Activated CD4-positive, alpha-beta T cell treated with anti-CD3 and anti-CD28 coated beads for 1 hour (primary cell): ENCODE measurements at places on chromosomes 3 and 15.

DNA sequence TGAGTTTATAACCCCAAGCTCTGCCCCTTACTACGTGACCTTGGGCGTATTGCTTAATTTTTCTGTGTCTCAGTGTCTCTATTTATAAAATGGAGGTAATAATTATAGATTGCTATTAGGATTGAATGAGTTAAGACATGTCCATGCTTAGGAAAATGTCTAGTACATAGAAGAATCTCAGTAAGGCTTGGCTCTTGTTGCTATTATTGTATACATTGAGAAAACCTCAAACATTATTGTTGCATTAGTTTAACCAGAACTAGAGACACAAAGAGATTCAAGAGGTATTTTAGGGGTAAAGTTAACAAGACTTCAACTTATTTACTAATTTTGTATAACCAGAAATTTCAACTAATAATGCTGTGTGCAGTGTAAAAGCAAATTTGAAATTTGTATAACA, 66.7 kb downstream of the MEF2A start:
- DNase-seq: no peak

- no peak for DNase-seq
These were observed 106.5 kb downstream of the ZNF609 start for GRCh38 chr15:64566629-64567427.

DNA sequence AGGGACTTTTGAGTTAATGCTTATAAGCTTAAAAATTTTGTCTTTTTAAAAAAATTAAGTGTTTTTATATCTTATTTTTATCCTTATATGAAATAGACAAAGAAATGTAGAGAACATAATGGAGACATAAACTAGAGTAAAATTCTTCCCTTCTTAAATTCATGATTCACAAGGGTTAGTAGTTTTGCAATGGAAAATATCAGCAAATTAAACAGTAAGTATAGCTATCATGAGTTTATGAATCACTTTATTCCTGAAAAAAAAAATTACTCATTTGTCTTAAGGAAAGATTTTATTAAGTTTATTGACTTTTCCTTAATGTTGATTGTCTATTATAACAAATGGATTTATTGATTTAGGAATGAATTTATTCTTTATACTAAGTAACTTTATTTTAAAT, 4.3 kb downstream of the ATP6V1A start:
- DNase-seq: no peak

- DNase-seq: no peak
These were observed 12.5 kb downstream of the DOCK3 start for GRCh38 chr3:50687127-50687751.

DNA sequence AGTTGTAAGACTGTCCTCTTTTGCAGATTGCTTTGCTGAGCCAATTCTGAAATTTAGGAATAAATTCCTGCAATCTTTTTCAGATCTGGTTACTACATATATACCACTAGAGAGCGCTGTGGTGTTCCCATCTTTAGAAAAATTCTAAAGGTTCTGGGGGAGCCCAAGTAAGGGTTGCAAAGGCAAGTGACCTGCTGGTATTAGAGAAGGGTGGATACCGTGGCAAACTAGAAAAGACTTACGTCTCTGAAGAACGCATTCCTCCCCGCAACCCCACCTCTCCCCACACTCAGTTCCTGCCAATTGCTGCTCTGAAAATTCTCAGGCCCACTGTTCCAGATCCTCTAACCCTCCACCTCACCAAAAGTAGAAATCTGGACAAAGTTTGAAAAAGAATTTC, 48.5 kb downstream of the EFHB start:
- no peak for DNase-seq

GRCh38 chr3:177810162-177810623, 612.9 kb upstream of the TBL1XR1 start:
- DNase-seq: no peak

GRCh38 chr3:65492249-65492648, 546.5 kb downstream of the MAGI1 start:
- no peak for DNase-seq

GRCh38 chr3:161649900-161650484, 153.4 kb downstream of the OTOL1 start:
- DNase-seq: no peak

- no peak for DNase-seq
These were observed 4.7 kb upstream of the CLASP2 start for GRCh38 chr3:33722626-33723370.

GRCh38 chr3:20406611-20407011, 220.6 kb upstream of the SGO1 start:
- DNase-seq: no peak

DNA sequence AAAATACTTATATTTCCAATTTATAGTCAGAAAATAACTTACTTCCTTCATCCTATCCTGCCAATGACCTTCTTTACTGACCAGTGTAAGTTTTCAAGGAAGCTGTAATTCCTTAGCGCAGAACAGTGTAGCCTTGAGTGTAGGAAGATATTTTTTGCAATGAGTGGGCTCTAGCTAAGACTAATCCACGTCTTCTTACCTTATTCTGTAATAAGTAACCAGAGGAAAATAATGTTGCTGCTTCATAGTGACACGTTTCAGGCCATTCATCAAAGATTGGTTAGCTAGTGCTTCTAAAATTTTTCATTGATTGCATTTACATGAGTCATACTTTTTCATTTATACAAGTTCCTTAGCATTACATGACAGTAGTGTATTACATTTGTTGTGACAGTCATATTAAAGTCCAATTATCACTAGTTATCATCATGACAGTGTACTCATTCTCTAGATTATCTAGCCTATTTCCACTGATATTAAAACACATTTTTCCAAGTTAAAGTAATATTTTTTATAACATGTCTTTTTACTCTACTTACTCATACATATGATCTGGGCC, 403.8 kb upstream of the EPHA3 start:
- DNase-seq: no peak

DNA sequence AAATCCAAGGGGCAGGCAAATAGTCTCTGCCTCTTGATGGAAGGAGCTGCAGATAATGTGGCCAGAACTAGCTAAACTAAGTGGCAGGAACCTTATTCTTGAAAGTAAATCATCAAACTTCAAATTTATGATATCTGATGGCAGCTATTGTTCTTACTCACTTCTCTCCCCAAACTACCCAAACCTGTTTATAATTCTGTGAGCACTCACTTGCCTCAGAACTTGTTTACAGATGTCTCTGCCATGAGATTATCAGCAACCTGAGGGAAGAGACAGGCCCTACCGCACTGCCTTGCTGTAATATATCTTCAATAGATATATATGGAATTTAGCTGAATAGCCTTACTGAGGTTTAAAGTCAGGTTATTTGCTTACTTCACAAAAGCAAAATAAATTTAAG, 2.2 kb upstream of the B3GALNT1 start:
- DNase-seq: no peak

DNA sequence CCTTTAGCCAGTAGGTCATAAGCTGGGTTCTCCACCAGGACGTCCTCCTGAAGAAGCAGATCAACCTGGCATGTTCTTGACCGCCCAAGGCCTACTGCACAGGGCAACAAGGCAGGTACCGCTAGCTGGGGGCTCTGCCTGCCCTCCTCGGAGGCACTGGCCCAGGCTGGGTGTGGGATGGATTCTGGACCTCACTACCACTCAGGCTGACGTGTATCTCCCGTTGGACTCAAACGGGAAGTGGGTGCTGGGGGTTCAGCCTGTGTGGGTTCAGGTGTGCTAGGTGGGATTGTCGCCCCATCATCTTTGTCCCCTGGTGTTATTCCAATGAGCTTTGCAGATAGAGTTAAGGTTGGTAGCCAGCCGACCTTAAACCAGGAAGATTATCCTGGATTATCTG, 95.0 kb upstream of the SNRPA1 start:
- no peak for DNase-seq

GRCh38 chr3:160820430-160820829, 64.4 kb downstream of the PPM1L start:
- no peak for DNase-seq

GRCh38 chr3:54447427-54447826, 325.1 kb downstream of the CACNA2D3 start:
- DNase-seq: no peak

- no peak for DNase-seq
These were observed 9.2 kb downstream of the MITF start for GRCh38 chr3:69748503-69748902.

DNA sequence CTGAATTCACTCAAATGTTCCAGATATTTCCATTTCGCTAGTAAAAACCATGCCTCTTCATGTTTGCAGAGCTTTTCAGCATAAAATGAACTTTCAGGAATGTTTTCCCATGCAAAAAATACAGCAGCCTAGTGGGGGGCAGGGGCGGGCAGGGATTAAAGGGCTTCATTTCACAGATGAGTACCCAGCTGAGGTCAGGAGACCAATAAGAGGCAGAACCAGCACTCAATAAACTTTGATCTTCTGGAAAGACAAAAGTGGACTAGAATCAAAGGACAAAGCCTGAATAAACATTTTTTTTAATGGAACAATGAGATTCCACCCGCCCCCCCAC, 8.0 kb downstream of the KLHL25 start:
- no peak for DNase-seq

DNA sequence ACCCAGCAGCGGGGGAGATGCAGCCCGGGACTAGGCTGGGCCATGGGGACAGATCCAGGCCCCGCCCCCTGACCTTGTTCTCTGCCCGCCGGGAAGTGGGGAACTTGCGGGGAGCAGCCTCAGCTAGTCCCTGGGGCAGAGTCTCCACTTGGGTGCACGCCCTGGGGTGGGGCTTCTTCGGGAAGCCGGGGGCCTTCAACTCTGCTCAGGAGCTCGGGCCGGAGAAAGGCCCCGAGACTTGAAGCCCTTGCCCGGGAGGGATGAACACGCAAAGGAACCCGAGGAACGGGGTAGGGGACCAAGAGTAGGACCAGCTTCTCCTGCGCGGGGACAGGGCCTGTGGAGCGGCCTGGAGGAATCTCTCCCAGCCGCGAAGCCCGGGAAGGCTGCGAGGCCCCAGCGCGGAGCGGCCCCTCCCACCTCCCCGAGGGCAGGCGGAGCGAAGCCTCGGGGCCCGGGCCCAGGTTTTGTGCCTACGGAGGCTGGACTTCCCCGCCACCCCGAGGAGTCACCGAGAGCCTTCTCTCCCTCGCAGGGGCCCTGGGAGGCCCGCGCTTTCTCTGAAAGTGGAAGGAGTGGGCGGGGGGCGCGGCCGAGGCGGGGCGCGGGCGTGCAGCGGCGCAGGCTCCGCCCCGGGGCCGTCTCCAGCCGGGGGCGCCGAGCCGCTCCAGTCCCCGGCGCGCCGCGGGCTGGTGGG, at the start of gene ITPKA:
TSS of gene ITPKA (plus strand) at position 670 of the 697 bp plus-strand sequence. CDS start 54 bp downstream, outside the sequence.
- DNase-seq: peak; percentile 72

- DNase-seq: no peak
These were observed 51.3 kb downstream of the TIPARP start for GRCh38 chr3:156725682-156726081.

DNA sequence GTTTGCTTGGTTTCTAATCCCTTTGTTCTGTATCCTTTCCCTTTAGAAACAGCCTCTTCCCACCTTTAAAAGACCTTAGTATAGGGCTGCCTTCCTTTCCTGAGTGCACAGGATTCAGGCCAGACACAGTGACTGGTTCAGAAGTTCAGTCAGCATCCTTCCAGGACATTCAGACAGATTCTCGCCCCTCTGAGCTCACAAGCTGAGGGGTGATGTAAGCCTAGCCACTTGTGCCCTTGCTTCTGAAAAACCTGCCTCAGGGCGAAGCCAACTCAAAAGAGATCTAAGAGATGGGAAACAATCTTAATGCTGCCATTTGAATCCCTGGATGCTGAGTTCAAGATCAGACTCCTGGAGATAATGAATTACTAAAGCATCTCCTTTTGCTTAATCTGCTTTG, 6.7 kb upstream of the NSMCE3 start:
- no peak for DNase-seq

GRCh38 chr3:48563382-48563918, at the start of gene UCN2:
UCN2 (minus strand) TSS chr3:48563781; CDS start chr3:48563124, 657 bp downstream.
- DNase-seq: no peak

DNA sequence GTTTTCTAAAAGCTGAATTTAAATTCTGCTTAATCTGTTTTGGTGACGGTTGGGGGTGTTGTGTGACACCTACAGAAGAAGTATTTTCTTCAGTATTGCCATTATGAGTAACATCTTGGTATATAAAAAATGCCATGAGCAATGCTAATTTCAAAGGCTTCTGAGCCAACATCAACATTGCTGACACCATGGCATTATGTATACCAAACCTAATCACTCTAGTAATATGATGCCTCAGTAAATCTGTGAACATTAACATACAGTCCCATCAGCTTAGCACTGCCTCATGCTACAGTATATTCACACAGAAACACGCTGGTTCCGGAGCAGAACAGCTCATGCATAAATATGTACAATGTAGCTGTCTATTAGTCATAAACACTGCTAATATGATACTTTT, 75.8 kb downstream of the ZPLD1 start:
- no peak for DNase-seq

DNA sequence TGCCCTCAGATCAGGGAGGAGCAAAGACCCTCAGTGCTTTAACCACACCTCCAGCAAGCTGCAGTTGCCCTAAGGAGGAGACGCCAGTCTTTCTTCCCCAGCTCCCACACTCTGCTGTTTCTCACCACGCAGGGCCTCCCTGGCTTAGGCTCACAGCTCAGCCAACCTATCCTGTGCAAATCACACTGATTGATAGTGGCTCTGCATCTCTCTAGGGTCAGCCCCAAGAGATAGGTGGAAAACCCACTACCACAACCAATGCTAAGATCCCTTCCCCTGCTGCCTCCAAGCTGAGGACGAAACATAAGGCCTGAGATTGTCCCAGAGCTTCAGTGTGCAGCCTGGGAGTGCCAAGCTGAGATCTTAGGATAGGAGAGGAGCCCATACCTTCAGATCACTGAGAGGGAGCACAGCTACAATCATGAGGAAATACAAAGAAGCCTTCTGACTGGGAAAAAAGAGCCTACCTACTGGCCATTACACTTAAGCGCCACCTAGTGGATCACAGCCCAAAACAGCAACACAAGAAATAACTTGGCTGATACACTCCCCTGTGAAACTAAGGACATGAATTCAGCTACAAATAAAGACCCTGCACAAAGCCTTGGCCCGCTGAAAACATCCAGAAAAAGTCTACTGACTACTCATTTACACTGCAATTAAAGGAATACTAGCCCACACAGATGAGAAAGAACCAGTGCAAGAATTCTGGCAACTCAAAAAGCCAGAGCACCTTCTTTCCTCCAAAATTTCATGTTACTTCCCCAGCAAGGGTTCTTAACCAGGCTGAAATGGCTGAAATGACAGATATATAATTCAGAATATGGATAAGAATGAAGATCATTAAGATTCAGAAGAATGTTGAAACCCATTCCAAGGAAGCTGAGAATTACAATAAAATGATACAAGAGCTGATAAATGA, 271.5 kb upstream of the DCBLD2 start:
- DNase-seq: no peak

- no peak for DNase-seq
These were observed 11.3 kb downstream of the NRROS start for GRCh38 chr3:196650740-196651311.

DNA sequence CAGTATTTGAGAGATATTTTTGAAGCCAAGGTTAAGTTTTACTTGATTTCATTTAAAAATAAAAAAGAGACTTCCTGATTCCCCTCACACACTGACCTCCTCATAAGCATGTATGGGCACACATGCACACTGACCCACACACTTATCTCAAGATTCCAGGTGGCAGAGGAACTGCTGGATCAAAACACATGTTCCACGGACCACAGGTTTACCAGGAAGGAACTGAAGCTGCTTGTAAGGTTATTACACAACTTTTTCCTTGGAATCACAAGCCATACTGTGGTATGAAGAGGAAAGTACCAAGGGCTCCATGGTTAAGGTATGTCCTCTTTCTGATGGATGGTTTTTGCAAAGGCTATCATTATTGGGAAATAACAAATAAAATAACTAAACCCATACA, 7.5 kb downstream of the CLDN1 start:
- DNase-seq: no peak
